ENCODE measurements at places on chromosomes 4 and X.

- DNase-seq = no peak
Measured at GRCh38 chr4:158906073-158906472, 137.2 kb downstream of the FNIP2 start.

GRCh38 chrX:78029663-78030062 lies 60.2 kb upstream of the PGAM4 start:
- peak; percentile 52 for DNase-seq

- no peak for DNase-seq
Measured at GRCh38 chrX:34487364-34487763, 169.7 kb downstream of the TMEM47 start.

DNA sequence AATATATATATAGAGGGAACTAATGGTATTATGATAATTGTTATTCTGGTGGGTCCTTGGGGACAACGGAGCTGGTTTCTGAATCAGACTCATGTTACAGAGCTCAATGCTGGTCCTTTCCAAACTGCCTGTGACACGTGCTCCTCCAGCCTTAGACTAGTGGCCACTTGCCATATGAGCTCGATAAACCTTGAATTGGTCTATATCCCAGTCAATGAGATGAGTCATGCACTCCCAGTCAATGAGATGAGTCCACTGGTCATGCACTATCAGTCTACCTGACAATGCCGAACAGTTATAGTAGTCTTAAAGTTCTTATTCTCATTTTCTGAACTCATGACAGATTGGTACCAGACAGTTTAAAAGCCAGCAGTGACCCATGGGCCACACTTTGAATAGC lies 325.2 kb downstream of the LDB2 start:
- DNase-seq = peak; percentile 26

- no peak for DNase-seq
Measured at GRCh38 chr4:89496851-89497250, 189.3 kb upstream of the GPRIN3 start.

- no peak for DNase-seq
Measured at GRCh38 chr4:36944232-36944631, 300.3 kb upstream of the NWD2 start.

DNA sequence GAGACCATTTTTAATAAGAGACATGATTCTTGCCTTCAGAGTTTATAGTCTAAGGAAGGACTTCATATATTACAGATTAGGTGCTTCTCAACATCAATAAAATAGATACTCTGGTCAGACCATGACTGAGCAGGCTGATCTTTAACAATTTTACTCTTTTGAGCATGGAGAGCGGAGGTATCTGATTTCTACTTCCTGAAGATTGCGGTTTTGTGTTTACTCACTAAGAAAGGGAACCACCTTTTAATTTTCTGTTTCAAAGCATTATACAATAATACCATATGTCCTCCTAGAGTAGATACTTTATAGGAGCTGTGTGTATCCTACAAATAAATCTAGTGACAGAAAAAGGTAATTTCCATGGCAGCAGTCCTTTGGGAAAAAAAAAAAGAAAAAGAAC lies 12.5 kb downstream of the MORC4 start:
- DNase-seq = no peak

DNA sequence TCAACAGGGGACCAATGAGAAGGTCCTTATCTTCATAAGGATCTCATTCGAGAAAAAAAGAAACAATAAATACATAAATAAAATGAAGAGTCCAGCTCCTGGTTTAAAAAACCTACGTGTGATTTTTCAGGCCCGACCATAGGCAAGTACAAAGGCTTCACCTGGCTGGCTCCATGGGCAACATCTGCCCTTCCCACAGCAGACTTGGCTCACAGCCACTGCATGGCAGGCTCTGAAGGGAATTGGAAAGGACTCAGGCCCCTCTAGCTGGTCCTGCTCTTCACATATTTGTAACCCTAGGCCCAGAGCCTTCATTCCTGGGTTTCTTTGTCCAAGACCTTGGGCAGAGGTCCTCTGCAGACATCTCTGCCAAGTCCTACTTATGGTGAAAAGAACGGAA lies 228.1 kb downstream of the QDPR start:
- no peak for DNase-seq

GRCh38 chrX:72399816-72400215 lies 94.1 kb upstream of the CITED1 start:
- DNase-seq = no peak

GRCh38 chr4:144985531-144985930 lies 112.5 kb downstream of the ANAPC10 start:
- peak; percentile 28 for DNase-seq

- no peak for DNase-seq
Measured at GRCh38 chrX:41389311-41389888, 55.4 kb downstream of the DDX3X start.

DNA sequence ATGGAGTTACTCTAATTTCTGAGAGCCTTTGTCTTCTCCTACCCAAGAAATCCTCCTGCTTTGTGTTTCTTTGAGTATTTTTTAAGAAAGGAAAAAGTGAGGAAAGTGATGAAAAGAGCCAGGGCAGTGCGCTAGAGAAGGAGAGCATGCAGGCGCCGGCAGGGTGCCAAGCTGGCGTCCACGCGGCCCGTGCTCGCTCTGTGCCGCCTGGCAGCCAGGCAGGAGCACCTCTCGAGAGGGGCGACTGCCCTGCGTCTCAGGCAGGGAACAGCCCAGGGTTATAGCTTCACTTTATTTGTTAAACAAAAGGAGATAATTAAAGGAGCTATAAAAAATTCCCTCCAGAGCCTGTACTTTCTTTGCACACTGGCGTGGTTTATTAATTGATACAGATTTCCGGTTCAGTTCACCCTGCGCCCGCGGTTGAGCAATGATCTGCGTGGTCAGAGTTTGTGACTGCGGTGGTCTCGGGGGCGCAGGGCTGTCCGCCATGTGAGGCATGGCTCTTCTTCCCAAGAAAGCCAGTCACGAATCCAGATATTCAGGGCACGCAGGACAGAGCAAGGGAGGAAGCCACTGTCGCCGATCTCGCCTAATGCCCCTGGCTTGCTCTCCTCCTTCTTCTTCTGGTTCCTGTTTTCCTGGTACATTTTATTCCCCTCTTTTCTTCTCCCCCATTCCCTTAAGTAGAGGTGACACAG lies 110.8 kb upstream of the PAQR3 start:
- peak; percentile 19 for DNase-seq

DNA sequence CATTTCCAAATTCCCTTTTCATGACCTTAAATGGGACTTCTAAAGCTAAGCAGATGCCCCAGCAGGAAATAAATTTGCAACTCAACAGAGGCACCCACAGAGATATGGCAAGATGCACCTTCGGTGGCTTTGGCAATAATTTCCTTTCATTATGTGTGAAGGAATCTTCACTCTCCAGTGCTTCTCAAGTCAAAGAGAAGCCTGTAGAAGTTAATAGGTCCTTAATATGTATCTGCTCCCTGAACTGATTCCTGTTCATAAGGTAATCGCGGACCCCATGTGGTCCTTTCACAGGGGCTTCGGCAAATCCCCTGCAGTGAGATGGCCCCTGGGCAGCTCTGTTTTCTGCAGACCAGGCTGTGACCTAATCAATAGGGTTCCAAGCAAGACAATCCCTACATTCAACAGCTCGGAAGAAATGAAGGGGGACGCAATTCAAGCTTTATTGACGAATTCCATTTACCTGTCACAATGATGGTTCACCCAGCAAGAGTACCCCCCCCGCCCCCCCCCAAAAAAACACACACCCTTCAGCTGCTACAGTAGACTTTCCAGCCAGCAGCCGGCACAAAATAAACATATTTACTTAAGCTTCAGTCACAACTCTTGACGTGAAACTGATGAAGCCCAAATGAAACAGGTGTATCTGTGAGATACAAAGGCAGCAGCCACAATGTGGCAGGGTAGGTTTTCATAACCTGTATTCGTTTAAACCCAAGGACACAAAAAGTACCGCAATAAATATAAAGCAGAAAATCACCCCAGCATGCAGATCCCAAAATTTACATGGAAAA lies 35.3 kb downstream of the FAT1 start:
- no peak for DNase-seq

DNA sequence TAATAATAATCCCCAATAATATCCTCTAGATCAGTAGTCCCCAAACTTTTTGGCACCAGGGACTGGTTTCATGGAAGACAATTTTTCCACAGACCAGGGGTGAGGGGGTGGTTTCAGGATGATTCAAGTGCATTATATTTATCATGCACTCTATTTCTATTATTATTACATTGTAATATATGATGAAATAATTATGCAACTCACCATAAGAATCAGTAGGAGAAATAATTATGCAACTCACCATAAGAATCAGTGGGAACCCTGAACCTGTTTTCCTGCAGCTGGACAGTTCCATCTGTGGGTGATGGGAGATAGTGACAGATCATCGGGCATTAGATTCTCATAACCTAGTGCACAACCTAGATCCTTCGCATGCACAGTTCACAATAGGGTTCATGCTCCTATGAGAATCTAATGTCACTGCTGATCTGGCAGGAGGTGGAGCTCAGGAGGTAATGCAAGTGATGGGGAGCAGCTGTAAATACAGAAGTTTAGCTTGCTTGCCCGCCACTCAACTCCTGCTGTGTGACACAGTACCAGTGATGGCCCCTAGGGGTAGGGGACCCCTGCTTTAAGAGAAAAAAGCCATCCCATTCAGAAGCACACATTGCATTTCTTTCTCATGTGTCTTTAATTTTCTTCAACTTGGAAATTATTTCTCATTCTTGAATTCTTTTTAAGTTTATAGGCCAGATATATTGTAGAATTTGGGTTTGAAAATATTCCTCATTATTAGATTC lies 16.0 kb upstream of the SH3RF1 start:
- DNase-seq = peak; percentile 23

DNA sequence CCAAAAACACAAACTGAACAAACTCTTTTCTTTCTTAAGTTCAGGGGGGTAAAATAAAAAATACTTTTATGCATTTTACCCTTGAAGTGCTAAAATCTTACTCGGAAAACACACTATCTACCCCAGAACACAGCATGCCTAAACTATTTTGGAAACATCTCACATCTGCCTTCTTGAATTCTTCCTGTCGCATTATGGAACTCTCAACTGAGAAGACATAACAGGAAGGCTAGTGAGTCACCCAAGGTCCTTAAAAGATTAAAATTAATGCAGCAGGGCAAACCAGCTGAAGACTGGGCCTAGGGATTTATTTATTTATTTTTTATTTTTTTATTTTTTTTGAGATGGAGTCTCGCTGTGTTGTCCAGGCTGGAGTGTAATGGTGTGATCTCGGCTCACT lies 208.2 kb downstream of the APBB2 start:
- DNase-seq = peak; percentile 50

DNA sequence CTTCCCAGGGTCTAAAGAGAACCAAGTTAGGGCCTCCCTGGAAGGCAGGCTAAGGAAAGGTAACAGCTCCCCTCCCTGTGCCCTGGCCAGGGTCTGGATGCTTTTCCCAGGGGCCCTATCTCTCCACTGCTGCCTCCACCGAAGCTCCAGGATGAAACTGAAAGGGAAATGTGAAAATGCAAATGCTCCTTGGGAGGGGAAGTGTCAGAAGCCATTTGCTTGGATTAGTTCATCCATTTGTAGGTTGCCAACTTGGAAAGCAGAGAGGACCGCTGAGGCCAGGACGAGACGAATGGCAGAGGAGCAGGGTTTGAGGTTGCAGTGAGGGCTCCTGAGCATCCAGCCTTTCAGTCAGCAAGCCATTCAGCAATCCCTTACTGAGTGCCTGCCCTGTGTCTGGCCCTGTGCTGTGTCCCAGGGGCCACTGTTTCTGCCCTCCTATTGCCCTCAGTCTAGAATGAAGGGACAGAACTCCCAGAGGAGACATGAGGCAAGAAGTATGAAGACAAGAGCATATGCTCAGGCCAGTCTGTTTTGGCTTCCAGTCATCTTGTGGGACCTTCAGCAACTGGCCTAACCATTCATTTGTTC lies 45.9 kb upstream of the PGRMC1 start:
- DNase-seq = peak; percentile 4

DNA sequence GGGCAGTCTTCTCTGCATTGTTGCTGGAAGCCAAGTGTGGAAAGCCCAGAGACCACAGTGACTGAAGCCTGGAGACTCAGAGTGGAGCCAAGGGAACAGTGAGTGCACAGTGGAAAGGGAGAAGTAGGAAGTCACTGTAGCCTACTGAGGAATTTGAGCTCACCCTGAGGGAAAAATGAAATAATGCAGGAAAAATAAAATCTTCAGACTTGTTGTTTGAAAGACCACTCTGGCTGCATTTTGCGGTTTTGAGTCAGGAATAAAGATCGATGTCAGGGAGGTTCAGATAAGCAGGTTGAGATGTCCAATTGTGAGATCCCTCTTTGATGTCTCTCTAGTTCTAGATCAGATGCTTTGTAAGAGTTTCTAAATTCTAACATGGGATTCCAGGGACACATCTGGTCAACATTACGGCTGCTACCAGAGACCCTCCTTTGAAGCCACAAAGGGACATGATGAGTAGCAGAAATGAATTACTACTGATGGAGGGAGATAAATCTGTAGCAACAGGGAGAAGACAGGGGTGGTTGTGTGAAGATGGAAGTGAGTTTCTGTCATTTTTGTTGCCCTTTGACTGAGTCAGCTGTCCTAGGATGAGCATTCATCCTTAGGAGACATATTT lies 8.4 kb downstream of the ADH4 start:
- no peak for DNase-seq

GRCh38 chr4:186723292-186724057 lies at the start of gene FAT1:
Gene FAT1, minus strand, starts transcription at chr4:186723856. Its CDS starts 14,029 bp downstream, at chr4:186709827.
- DNase-seq = peak; percentile 95

GRCh38 chr4:82320351-82320750 lies 53.4 kb downstream of the HNRNPD start:
- no peak for DNase-seq

DNA sequence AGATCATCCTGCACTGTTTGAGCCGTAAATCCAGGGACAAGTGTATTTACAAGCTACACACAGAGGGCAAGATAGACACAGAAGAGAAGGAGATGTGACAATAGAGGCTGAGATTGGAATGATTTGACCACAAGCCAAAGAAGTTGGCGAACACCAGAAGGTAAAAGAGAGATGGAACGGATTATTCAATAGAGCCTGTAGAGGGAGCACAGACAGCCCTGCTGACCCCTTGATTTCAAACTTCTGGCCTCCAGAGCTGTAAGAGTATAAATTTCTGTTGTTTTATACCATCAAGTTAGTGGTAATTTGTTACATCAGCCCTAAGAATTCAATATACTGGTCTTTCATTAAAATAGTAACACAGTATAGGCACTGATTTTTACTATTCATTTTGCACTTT lies 447.8 kb downstream of the FAT4 start:
- DNase-seq = no peak

DNA sequence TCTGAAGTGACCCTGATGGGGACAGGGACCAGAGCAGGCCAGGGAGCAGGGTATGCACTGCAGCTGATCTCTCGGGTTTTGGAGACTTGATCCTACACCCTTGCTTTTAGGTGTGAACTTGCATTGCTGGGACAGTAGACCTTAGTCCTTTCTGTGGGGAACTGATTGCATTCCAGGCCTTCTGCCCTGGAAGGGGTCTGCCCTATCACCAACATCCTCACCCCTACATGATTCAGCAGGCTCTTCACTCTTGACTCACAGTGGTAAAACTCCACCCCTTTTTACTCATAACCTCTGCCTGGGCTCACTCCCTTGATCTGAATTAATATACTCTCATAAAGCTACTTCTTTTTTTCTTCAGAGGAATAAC lies 6.6 kb upstream of the DDX60L start:
- peak; percentile 85 for DNase-seq

GRCh38 chr4:2790583-2791517 lies 2.0 kb upstream of the SH3BP2 start:
- no peak for DNase-seq

GRCh38 chr4:148089624-148090023 lies 352.6 kb downstream of the NR3C2 start:
- DNase-seq = peak; percentile 35

GRCh38 chr4:176191974-176192373 lies 3.4 kb downstream of the SPATA4 start:
- peak; percentile 40 for DNase-seq

- DNase-seq = no peak
Measured at GRCh38 chr4:2040391-2041238, 18.5 kb upstream of the NAT8L start.

All from foreskin fibroblast (primary cell).